Omental fat pad (tissue), 4 donors: ENCODE measurements at places on chromosomes 7 and 10.

- no peak for DNase-seq
Observed at GRCh38 chr10:73925539-73925938, 14.6 kb downstream of the PLAU start.

DNA sequence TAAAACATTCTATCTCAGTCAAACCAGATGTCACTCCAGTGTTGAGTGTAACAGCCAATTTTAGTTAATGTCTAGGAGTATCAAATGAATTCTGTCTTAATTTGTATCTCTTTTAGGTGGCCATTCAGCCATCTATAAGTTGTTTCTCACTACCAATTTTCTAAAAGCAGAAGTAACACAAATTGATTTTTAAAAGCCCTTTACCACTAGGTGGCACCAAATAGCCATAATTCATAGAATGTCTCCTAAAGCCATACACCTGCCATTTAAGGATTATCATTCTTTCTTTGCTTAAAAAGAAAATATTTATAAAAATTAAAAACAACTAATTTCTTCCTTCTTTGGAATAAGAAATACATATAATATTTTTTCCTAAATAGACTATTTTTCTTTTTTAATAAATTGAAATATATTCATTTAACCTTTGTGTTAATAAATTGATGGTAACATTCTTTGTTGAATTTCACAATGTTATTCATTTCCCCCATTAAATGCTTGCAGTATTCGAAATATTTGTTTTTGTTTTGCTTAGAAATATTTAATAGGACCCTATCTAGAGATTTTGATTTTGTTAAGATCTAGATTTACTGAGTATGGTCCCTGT is 107.8 kb upstream of the PPP1R3A start:
- no peak for DNase-seq

DNA sequence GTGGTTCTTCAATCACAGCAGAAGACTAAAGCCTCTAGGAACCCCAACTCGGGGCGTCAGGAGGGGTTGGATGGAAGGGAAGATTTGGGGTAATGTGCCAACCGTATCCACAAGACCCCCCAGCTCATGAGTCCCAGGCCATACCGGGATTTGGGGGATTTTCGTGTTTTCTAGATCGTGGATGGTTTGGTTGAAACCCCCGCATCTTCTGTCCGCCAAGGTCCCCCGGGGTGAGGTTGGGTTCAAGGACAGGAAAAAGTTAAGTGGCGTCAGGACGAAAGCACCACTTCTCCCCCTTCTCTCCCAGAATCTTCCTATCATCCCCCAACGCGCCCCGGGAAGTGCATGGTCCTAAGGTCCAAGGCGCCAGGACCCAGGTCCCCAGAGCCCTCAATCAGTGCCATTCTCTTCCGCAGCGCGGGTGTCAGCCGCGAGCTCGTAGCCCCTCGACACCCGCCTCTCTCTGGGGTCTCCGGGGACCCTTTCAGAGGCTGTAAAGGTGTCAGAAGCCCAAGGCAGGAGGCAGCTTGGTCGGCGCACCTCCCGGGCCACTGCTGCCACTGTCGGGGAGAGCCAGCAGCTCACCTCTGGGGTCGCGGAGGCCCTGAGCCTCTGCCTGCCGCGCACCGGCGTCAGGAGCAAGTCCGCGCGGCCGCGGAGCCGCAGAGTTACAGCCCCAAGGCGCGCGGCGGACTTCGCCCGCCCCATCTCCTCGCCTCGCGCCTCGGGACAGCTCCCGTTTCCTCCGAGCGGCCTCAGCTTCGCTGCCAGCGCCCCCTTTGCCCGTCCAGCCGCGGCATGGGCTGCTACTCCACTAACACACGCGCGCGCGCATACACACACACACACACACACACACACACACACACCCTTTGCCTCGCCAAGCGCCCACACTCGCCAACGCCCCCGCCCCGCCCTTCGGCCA is 1.5 kb downstream of the MKX start:
- no peak for DNase-seq

DNA sequence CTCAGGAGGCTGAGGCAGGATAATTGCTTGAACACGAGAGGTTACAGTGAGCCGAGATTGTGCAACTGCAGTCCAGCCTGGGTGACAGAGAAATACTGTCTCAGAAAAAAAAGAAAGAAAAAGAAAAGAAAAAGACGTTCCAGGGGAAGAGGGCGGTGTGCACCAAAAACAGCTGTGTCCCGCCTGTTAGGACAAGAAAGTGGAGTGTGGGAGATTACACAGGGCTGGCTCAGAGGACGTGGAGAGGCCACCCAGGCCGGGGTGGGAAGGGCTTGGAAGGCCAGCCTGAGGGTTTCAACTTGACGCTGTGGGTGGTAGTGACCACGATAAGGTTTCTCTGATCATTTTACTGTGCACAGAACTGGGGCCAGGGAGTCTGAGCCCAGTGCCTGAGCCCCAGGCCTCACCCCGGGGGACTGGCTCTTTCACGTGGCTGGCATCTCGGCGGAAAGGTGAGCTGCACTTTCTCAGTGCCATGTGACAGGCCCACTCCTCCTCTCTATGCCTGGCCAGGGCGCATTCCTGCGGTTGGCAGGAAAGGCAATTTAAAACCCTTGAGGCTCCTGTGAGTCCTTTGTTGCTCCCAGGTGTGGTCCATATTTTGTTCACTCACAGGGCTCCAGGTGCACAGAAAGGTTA is 13.9 kb downstream of the RHBDD2 start:
- DNase-seq = no peak
